ENCODE measurements at places on chromosomes 7 and 10.

GRCh38 chr7:156778201-156778600 lies 114.8 kb downstream of the LMBR1 start:
- DNase-seq: no peak

DNA sequence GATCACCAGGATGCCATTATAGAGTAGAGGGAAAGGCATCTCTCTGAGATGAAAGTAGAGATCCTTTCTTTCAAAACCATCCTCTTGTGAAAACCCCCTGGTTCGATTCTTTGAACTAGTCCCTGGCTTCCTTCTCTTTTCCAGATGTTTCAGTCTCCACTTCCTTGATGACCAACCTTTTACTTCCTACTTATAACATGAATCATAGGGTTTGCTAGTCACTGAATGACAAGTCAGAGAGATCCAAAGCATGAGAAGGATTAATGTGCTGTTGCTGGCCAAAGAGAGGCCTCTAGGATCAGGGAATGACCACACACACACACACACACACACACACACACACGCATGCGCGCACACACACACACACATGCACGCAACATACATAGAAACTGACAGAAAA lies 161.1 kb upstream of the FRMD4A start:
- DNase-seq: no peak

GRCh38 chr10:110964681-110965080 lies 45.3 kb downstream of the SHOC2 start:
- DNase-seq: no peak

- peak; percentile 38 for DNase-seq
Measured at GRCh38 chr10:128263891-128264688, 137.9 kb upstream of the MKI67 start.

GRCh38 chr7:75629044-75629443 lies 109.7 kb downstream of the HIP1 start:
- no peak for DNase-seq

DNA sequence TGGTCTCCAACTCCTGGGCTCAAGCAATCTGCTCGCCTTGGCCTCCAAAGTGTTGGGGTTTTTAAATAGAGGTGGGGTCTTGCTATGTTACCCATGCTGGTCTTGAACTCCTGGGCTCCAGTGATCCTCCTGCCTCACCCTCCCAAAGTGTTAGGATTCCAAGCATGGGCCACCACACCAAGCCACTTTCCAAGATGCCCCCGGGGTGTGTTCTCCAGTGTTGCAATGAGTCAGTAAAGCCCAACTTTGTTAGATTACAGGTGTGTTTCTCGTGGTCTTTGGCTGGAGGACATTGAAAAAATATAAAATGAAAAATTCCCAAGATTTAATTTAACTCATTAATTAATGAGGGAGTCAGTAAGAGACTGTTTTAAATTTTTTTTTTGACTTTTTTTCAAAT lies 29.2 kb downstream of the TACR2 start:
- no peak for DNase-seq

DNA sequence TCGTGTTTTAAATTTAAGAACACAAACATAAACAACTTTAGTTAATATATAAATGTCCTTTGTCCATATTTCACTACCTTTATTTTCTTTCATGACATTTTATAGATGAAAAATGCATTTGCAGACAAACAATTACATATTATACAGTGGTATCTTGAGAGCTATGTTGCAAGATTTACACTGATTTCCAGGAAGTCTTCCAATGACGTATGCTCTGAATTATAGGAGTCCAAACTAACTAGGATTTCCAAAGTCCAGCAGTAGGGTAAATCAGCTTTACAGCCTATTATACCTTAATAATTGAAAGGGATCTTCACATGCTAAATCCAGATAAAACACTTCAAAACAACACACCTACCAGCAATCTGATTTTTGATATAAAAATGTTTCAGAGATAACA lies 69.4 kb downstream of the HYCC1 start:
- DNase-seq: no peak

DNA sequence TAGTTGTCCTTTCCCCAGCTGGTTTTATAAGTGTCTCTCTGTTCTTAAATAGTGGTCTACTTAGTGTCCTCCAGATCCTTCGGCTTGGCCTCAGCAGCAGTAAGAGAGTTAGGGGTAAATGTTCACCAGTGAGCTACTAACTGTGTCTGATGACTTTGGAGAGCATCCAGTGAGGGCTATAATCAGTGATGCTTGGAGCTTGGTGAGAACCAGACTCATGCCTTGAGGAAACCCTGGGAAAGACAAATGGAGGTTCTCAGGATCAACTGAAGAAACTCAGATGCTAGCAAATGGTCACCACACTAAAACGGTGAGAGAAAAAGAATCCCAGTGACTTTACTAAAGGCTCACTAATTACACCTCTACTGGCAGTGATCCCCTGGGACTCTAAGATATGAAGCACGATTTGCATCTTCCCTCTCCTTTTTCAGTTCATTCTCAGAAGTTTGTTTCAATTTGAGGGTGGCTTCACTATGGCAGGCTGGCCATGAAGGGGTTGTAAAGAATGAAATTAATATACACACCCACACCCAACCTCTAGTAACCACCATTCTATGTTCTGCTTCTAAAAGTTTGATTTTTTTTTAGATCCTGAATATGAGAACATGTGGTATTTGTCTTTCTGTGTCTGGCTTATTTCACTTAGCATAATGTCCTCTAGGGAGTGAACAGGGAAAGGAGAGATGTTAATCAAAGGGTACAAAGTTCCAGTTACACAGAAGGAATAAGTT lies 177.9 kb downstream of the PDE1C start:
- no peak for DNase-seq

DNA sequence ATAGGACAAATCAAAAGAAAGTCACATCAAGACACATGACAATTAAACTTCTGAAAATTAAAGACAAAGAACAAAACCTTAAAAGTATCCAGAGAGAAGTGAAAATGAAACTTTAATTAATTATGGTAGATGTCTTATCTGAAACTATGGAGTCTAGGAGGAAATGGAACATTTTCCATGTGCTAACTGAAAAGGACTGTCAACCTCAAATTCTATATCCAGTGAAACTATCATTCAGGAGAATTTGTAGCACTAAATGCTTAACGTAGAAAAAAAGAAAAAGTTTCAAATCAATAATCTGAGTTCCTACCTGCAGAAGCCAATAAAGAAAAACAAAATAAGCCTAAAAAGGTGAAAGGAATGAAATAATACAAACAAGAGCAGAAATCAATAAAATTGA lies 33.1 kb upstream of the C10orf71 start:
- DNase-seq: no peak

GRCh38 chr7:151114151-151115090 lies 28.1 kb downstream of the AGAP3 start:
- DNase-seq: no peak

- DNase-seq: peak; percentile 87
Measured at GRCh38 chr7:94087664-94088352, 83.7 kb upstream of the BET1 start.

DNA sequence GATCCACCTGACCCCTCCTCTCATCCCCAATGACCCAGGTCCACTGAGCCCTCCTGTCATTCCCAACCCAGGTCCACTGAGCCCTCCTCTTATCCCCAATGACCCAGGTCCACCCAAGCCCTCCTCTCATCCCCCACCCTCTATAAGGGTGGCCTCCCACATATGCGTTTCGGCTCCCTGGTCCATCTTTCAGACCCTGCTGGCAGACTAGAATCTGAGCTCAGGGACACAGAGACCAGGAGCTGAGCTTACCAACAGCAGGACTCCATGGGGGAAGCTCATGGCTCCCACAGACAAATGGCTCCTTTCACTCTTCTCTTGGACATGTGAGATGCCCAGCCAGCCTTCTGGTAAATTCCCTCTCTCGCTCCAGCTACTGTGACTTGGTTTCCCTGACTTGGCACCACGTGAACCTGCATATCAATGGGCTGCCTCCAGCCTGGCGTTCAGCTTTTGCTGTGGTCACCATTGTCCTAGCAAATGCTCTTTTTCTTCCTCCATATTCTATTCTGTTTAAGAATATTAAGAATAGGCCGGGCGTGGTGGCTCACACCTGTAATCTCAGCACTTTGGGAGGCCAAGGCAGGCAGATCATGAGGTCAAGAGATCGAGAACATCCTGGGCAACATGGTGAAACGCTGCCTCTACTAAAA lies 24.8 kb upstream of the INPP5A start:
- DNase-seq: no peak

DNA sequence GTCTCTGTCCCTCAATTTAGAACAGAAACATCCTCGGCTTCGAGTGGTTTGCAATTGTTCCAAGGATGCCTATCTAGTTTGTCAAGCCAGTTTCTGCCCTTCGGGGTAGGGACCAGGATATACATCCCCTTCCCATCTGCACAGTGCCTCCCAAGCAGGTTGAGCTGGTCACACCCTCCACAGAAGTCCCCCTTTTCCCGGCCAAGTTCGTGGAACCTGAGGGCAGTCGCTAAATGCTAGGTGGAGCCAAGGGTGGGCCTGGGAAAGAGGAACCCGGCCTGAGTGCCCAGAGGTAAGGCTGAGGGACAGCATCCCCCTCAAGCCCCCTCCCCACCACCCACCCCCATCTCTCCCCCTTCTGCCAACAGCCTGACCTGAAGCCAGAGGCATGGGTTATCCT lies 62.4 kb upstream of the NANOS1 start:
- DNase-seq: no peak

DNA sequence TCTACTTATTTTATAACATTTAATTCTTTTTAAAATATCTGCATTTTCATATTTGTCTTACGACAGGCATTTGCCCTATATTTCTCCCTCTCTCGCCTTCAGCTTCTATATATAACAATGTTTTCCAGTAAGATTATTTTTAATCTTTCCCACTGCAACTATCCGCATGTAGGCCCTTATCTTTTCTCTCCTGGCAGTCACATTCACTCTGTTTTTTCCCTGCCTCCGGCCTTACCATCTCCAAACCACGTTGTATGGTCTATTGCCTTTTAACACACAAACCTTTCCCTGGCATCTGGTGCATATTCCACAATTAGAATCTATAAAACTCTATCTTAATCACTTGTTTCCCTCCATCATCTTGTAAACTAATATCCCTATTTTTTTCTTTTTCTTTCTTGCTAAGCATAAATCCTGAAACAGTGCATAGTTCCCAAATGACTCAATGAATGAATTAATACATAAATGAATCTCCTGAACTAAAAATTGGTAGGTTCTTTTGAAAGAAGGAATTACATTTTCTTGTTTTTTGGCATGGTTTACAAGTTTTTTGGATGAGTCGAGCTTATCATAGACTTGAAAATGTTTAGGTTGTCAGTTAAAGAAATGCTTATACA lies 173.2 kb downstream of the SEMA3A start:
- DNase-seq: no peak

DNA sequence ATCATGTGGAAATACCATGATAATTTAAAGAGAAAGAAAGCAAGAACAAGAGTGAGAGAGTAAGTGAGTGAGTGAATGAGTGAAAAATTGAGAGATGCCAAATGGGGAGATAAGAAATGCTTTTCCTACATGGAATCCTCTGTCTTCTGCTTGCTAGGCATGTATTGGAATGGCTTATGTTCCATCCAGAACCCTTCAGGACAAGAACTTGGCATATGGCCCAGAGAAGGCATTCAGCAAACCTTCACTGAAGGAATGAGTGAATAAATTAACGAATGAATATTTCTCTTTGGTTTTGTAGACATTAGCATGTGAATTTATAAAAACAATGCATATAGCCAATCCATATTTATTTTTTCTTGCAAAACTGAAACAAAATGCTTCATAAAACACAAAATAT lies 162.2 kb downstream of the LRRTM3 start:
- no peak for DNase-seq

GRCh38 chr7:145020454-145020853 lies 184.6 kb upstream of the TPK1 start:
- DNase-seq: no peak

- DNase-seq: no peak
Measured at GRCh38 chr7:128025380-128025779, 5.9 kb downstream of the LRRC4 start.

GRCh38 chr7:32587411-32587948 lies 92.2 kb downstream of the AVL9 start:
- DNase-seq: peak; percentile 95

- DNase-seq: no peak
Measured at GRCh38 chr10:119782981-119783664, 57.3 kb downstream of the INPP5F start.

DNA sequence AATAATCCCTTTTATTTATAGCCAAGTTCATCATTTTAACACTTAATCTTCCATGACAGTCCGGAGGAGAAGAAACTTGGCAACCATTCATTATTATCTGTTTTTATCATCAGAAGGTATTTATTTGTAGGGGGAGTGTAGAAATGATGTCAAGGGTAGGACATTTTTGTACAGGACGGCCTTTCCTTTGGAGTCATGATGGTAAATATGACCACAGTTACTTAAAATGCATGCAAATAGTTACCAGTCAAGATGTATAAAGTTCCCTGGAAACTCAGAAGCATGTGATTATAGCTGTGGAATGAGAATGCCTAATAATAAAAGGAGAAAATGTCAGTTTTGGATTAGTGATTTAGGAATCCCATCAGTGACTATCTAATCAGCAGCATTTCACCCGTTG lies 183.1 kb upstream of the PRPS1L1 start:
- no peak for DNase-seq

GRCh38 chr7:50293509-50294179 lies 10.9 kb upstream of the IKZF1 start:
- no peak for DNase-seq

GRCh38 chr10:78568620-78569019 lies 500.1 kb upstream of the ZMIZ1 start:
- DNase-seq: no peak

DNA sequence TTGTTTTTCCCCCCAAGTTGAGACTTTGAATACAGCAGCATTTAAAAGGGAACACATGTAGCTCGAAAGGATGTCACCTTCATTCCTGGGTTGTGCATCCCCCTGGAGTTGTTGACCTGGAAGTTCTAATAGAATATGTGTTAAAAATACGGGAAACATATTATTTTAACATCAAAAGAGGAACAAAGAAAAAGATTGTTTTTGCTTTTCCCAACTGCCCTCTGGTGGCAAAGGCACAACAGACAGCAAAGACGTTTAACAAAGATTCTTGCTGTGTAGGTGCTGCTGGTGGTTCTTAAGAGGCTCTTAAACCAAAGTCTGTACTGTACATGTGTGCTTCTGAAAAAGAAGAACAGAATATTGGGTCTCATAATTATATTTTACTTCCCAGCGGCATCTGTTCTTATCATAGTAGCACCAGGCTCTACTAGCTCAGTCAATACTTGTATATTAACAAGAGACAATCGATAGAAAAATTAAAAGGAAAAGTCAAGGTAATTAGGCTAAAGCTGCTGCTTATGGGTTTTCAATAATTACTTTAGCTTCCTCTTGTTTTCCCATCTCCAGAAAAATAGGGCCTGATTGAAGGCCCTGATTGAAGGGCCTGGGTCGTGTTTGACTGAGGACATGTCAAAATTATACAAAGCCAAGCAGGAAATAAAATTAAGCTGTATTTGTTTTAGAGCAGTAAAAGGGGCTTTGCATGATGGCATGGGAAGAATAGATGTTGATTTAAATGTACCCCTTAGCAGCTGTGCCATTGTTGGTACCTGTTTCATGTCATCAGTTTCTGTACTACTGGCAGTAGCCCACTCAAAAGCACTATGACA lies 384.2 kb upstream of the LRGUK start:
- DNase-seq: peak; percentile 27
